Spleen (tissue), 13 donors: ENCODE measurements at places on chromosomes 4 and X.

- no peak for DNase-seq
Observed at GRCh38 chrX:12241026-12241425, 102.8 kb downstream of the FRMPD4 start.

DNA sequence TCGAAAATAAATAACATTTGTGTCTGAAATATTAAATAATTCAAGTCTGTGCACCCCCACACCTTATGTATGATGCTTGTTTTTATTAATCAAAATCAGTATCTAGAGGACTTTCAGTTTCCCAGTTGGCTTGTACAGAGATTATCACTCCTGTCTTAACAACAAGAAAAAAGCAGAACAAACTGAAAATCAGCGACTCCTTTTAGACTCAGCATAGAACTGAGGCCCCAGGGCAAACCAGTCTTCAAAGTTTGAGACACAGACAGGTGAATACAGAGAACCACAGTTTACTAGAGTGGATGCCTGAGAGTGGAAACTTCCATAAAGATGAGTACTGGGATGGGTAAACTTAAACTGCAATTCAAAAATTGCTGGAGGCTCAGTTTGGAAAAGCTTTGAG lies 142.8 kb upstream of the KLF8 start:
- DNase-seq = no peak

GRCh38 chrX:120769576-120770341 lies 105.9 kb downstream of the CT47B1 start:
- no peak for DNase-seq

DNA sequence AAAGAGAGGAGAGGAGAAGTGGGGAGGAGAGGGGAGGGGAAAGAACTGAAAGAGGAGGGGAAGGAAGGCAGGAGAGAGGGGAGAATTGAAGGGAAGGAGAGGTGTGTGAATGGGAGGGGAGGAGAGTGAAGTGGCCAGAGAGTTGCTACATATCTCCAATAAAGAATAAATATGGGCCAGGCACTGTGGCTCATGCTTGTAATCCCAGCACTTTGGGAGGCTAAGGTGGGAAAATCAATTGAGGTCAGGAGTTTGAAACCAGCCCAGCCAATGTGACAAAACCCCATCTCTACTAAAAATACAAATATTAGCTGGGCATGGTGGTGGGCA lies 482.4 kb downstream of the NAF1 start:
- no peak for DNase-seq

- no peak for DNase-seq
Observed at GRCh38 chr4:98518559-98519267, 139.7 kb downstream of the TSPAN5 start.

- DNase-seq = no peak
Observed at GRCh38 chrX:69807400-69807799, 191.5 kb downstream of the EDA start.

DNA sequence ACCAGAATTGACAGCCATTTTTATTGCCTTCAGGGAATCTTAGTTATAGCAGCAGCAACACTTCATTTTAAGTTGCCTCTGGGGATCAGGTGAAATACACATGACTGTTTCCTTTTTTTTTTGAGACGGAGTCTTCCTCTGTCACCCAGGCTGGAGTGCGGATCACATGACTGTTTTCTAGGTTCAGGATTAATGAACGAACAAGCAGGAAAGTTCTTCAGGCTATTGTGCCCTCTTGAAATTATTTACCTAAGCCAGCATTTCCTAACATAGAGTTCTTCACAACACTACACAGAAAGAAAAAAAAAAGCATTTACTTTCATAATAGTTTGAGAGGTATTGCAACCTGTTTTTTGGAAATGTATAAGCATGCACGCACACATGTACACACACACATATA lies 2032.8 kb downstream of the PCDH7 start:
- no peak for DNase-seq

DNA sequence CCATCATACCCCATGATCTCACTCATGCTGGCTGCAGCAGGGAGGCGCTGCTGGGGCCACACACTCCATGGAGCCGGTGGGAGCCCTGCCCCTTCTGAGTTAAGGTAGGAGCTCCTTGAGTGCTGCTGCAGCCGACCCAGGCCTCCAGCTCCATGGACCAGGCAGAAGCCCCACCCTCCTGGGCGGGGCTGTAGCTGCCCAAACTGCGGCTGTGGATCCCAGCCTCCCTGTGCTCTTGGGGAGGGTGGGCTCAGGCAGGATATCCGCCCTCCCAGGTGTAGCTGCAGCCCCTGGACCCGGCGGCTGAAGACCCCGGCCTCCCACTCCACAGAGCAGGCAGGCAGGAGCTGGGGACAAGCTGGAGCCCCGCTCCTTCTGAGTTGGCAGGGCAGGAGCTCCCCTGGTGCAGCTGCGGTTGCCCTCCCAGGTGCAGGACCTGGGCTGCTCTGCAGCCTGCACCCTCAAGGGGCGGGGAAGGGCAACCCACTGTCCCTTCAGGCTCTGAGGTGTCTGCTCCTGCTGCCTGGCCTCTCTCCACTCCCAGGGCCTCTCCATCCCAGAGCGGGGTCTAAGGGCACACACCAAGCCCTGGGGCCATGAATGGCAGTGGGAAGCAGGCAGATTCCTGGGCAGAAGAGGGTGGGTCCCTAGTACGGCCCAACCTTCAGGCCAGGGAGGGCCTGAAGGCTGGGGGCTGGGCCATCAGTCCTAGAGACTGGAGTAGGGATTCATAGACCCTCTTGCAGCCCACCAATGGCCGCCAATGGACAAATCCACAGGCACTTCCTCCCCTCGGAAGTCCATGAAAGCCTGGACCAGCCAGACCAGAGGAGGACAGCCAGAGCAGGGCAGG lies 466.1 kb downstream of the DTHD1 start:
- no peak for DNase-seq

GRCh38 chr4:66000510-66001117 lies 330.3 kb upstream of the EPHA5 start:
- DNase-seq = no peak

DNA sequence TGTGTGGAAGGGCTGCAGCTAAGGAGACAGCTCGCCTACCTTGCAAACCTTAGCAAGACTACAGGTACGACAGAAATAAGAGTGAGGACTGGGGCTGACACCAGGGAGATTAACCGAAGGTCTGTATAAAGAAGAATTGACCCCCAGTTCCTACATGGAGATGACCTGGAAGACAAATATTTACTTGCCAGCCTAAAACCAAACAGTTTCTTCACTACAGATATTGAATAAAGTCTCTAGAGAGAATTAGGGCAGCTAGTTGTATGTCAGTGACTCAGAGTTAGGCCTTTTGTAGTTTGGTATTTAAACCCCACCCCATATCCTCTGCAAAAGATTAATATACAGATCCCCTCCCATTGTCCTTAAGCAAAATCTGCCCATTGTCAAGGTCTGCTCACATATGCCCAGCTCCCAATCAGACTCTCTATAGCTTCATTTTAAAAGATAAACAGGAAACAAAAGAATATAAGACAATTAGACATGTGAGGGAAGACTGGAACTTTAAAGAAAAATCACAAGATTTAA lies 28.1 kb upstream of the FRMPD3 start:
- no peak for DNase-seq

- no peak for DNase-seq
Observed at GRCh38 chr4:109395694-109396093, 37.9 kb upstream of the SEC24B start.

GRCh38 chr4:107991945-107992630 lies 2.4 kb downstream of the HADH start:
- DNase-seq = no peak

DNA sequence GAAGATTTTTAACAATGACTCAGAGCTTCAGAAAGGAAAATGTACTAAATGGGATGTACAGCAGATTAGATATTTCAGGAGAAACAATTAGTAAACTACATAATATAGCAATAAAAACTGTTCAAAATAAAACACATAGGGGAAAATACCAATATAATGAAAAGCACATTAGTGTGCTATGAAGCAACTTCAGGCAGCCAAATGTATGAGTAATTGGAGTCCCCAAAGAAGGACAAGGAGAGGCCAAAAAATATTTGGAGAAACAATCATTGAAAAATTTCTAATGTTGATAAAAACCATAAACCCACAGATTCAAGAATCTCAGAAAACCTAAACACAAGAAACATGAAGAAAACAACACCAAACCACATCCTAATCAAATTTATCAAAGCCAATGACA lies 129.3 kb upstream of the CHRDL1 start:
- DNase-seq = no peak

GRCh38 chrX:23434356-23434884 lies 99.8 kb downstream of the PTCHD1 start:
- no peak for DNase-seq

- no peak for DNase-seq
Observed at GRCh38 chr4:141711211-141711610, 74.8 kb downstream of the IL15 start.

DNA sequence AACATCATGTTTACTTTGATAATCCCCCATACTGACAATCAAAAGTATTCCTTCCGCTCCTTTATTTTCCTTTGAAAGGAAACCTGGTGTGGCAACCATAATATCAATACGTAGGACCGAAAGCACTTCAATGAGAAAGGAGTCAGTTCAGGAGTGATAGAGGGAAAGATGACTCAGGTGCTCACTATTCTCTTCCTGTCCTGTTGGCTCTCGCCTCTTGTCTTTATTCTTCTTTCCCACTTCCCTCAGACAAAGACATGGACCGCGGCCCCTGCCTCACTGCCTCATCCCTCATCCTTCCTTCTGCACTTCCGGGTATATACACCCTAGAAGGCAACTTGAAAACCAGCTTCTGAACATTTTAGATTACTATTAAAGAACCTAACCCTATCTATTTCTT lies 49.8 kb upstream of the TNIP3 start:
- DNase-seq = no peak

GRCh38 chrX:3690140-3690539 lies 23.3 kb downstream of the PRKX start:
- DNase-seq = no peak

DNA sequence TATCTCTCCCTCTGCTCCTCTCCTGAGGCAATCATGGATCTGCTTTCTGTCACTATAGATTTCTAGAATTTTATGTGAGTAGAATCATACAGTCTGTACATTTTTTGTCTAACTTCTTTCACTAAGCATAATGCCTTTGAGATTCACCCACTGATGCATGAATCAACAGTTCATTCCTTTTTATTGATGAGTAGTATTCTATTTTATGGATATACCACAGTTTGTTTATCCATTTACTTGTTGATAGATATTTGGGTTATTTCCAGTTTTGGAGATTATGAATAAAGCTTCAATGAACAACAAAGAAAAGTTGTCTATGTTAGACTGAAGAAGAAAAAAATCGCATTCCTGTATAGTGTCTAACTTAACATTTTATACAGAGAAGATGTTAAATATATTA lies 30.5 kb downstream of the PHKA1 start:
- no peak for DNase-seq

- DNase-seq = no peak
Observed at GRCh38 chr4:106318511-106318910, 2.2 kb downstream of the AIMP1 start.

GRCh38 chr4:147134536-147135210 lies 189.0 kb upstream of the TTC29 start:
- DNase-seq = no peak
